ENCODE measurements at places on chromosomes 2 and 18.

- no peak for DNase-seq
Observed at GRCh38 chr2:120398051-120398995, 52.4 kb downstream of the INHBB start.

- DNase-seq = no peak
Observed at GRCh38 chr18:495017-495416, 5.5 kb downstream of the COLEC12 start.

DNA sequence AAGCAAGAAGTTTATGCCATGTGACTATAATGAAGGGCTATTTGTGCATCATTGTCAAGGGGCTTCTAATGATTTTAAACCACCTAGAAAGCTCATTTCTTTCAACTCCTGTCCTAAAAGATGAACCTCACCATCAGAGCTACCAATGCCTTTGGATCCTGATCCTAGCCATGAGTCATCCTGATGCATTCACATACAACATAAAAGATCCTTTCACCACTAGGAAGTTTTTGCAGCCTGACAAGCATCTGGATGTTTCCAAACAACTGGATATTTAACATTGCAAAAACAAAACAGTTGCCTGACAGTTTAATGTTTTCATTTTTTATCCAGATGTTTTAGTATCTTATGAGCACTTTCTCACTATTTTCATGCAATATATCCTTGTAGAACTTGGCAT is 425.3 kb downstream of the MBD2 start:
- DNase-seq = no peak

DNA sequence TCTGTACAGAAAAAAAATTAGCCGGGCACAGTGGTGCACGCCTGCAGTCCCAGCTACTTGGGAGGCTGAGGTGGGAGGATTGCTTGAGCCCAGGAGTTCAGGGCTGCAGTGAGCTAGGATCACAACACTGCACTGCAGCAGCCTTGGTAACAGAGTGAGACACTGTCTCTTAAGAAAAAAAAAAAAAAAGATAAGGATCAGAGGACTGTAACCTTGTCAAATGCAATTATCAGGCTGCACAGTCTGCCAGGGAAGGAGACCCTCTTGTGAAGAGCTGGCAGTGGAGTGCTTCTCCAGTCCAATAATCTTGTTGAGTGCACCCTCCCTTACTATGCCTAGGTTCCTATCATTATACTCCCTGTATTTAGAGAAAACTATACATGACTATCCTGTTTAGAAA is 330.7 kb downstream of the PDE11A start:
- DNase-seq = no peak

DNA sequence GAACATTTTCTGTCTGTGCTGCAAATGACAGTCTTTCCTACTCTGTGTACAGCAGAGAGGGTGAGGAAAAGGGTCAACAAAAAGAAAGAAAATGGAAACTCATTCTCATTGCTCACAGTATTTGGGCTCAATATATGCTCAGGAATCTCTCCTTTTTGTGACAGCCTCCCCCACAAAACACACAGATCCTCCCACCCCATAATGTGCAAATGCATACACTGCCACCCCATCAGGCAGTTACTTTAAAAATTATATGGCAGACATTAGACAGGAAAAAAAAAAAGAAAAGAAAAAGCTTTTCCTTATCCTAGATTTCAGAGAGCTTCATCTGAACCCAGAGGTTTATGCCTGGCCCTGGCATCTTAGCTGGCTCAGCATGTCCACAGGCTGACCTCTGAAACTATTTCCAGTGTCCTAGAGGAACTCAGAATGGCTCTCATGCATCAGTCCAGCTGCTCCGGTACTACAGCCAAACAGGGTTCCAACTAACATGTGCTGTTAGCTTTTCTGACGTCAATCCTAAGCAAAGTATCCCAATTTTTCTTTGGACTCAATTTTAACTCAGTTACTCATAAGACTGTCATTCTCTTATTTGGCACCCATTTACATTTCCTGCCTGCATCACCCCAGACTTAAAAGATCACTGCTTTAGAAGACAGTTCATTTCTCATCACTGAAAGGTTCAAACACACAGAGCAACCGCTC is 105.9 kb downstream of the RBMS1 start:
- no peak for DNase-seq

- no peak for DNase-seq
Observed at GRCh38 chr18:31774477-31774785, 13.8 kb upstream of the SLC25A52 start.

DNA sequence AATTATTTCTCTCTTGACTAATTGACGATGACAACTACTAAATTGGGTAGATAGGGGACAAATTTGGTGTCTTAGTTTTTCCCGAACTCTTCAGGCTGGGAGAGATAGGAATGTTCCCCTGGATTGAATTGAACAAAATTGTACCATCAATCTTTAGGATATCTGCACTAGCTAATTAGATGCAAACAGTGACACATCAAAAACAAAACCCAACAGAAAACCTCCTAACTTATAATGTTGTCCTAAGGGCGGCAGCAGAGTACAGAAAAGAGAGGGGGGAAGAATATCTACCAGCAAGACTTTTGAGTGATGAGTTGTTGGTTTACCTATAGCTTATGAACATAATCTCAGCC is 342.9 kb downstream of the INSIG2 start:
- no peak for DNase-seq

GRCh38 chr2:95174031-95174542 is 8.5 kb downstream of the ZNF2 start:
- DNase-seq = no peak

GRCh38 chr2:179487010-179487731 is 222.5 kb upstream of the SESTD1 start:
- DNase-seq = no peak

DNA sequence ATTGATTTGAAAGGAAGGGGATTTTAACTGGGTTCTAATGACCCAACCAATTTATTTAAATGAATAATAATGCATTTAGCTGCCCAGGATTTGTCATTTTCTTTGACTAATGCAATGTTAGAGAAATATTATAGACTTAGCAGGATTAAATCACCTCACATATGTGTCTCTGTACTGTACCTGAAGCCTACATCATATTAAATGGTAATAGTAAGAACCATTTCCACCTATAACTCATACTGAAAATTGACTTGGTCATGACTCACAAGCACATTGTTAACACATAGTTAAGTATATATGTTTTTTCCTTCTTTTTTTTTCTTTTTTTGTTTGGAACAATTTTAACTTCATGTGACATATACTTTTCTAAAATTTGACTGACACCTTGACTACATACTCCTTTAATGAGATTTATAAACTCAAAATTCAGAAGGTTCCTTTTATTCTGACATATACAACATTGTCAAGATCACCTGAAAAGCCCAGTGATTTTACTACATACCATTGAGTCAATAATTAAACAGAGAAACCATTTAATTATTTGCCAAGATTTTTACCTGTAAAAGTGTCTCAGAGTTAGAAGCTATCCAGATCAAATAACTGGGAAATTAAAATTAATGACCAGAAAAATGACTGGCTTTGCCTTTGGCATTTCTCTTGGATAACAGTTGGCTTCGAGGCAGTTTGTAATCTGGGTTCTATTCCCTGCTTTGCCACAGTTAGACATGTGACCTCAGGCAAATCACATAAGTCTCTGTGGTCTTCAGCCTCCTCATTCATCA is 58.8 kb upstream of the CDC42EP3 start:
- DNase-seq = no peak

- DNase-seq = no peak
Observed at GRCh38 chr2:181528441-181528840, 71.3 kb downstream of the ITGA4 start.

DNA sequence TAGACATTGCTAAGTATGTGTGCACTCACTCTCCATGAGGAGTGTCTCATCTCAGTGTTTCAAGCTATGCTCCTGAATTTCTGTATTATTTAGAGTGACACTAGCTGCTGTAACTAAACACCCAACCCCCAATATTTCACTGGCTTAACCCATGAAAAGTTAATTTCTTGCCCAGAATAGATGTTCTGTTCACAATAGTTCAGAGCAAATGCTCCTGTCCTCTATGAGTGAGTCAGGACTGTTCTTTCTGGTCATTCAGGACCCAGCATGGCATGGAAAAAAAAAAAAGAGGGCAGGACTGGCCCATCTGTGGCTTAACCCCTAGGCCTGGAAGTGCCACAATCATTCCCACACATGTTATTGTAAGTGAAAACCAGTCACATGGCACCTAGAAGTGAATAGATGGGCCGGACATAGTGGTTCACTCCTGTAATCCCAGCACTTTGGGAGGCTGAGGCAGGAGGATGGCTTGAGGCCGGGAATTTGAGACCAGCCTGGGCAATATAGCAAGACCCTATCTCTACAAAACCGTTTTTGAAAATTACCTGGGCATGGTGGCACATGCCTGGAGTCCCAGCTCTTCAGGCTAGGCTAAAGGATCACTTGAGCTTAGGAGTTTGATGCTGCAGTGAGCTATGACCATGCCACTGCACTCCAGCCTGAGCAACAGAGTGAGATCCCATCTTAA is 663.6 kb downstream of the IRS1 start:
- DNase-seq = no peak

DNA sequence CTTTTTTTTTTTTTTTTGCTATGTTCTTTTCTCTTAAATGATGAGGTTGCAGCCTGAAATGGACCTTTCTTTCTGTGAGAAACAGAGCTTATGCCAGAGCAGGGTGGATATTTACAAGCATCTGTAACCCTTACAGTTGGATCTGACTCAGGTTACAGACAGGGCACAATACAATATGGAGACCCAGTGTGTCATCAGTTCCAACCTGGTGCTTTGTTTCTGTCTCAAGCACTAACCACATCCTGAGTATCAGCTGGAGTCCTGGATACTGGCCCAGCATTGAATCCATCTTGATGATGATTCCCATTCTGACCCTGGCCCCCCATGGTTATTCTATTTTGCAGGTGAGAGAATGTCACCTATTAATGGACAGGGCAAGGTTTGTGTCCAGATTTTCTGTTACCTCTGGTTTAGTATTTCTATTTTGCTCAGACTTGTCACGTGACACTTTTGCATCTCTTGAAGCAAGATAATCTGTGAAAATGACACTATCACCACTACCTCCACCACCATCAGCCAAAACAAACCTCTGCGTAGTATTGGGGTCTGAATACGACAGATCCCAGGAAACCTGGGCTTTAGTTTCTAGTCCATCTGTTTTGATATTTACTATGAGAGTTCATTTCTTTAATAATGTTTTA is 174.0 kb downstream of the CCDC85A start:
- DNase-seq = no peak

DNA sequence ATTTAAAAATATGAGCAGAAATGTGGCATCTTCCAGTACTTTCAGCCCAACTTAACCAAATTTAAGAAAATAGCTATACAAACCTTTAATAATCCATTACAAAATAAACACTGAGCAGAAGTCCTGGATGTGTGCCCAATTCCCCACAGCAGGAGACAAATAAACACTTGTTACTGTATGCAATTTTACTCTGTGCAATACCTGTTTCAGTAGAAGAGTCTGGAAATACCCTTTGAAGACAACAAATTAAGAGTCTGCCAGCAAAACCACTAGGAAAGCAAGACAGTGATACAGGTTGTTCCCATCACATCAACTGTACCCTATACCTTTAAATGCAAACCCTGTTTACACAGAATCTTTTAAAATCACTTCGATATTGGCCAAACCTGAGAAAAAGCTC is 41.4 kb upstream of the RNU4ATAC start:
- DNase-seq = no peak

- DNase-seq = no peak
Observed at GRCh38 chr2:151775057-151775740, 40.9 kb upstream of the NEB start.

GRCh38 chr2:3024401-3024935 is 353.1 kb downstream of the EIPR1 start:
- no peak for DNase-seq

- no peak for DNase-seq
Observed at GRCh38 chr2:80363791-80364349, 59.3 kb upstream of the LRRTM1 start.

DNA sequence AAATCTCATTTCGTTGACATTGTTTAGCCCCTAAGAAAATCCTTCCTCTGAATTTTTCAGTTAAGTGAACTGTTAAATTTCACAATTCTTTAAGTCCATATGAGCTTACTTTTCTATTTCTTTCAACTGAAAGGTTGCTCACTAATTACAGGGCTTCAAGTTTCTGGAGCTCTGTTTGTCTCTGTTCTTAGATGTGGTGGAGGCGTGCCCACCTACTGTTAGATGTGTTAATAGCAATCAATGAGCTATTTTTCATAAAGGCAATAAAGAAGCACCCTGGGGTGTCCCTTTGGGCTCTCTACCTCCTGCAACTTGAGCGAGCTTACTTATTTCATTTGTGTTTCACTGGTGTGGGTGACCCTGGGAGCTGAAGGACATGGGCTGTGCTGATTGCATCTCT is 25.0 kb downstream of the CREG2 start:
- no peak for DNase-seq

DNA sequence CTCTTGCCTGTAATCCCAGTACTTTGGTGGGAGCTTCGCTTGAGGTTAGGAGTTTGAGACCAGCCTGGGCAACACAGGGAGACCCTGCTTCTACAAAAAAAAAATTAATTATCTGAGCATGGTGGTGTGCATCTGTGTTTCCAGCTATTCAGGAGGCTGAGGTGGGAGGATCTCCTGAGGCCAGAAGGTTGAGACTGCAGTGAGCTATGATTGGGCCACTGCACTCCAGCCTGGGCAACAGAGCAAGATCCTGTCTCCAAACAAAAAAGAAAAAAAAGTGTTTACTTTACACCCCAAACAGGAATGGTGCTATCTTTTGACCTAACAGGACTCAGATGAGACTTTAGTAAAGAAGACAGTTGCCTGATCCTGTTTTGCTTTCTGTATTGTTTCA is 35.6 kb downstream of the MAL start:
- no peak for DNase-seq

DNA sequence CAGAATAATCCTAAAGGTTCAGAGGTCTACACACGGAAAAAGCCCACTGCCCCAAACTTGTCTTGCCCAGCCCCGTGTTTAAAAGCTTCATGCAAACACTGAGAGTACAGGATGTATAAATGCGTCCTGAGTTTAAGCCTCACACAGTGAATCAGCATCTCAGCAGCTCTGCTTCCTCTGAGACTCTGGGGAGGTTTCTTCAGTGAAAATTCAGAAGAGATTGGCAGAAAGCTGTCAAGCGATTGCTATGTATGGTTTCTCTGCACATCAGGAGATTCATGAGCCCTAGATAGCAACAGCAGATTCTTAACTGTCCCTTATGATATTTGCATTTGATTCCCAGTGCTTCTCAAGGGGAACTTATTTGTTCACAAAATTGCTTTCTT is 27.1 kb downstream of the CRACDL start:
- DNase-seq = no peak
